ENCODE measurements at places on chromosomes 1 and 21. TPM values are rescaled to one million over a fixed set of nuclear protein-coding genes. Genes with fewer than 3 reads are reported as not detected.
A peak's percentile ranks its signal among the peaks of the same experiment; 100 is the strongest.

- no peak overlapping the region for H3K27ac ChIP-seq
- H3K27me3 ChIP-seq = no peaks in the 10 kb centered on the region
- H3K4me3 ChIP-seq = no peak overlapping the region
Observed at GRCh38 chr1:59375321-59376220, 78.7 kb downstream of the FGGY start.

DNA sequence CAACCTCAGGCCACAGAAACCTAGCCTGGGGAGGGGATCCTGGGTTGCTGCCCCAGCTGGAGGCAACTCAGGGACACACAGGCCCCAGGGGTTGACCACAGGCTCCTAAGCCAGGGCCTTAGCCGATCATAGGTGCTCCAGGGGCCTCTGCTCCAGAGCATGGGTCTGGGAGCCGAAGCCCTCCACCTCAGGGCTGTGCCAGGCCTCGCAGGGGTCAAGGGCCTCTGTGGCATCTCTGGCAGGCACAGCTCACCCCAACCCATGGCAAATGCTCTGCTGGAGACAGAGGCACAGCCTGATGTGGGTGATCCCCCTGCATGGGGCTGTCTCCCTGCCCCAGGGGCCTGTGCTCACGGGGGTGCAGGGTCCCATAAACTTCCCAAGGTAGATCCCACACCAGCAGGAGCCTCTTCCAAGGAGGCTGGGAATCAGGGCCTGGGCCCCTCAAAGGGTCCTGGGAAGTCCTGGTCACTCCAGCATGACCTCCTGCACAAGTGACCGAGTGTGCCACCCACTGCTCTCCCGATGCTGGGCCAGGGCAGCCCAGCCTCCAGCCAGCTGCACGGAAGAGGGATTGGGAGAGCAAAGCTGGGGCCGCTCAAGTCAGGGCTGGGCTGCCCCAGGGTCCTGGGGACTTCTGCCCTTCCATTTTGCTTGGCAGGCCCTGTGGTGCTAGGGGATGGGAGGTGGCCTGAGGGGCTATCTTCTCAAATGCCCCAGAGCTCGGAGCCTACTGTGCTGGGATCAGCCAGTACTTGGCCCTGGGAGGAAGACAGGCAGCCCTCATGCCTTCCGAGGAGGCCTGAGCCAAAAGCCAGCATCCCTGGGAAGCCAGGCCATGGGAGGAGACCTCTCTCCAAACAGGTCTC is 22.2 kb upstream of the PRSS38 start:
- no peaks in the 10 kb centered on the region for H3K36me3 ChIP-seq
- no peak overlapping the region for H3K4me3 ChIP-seq
- no peak for DNase-seq
- H3K27me3 ChIP-seq = no peaks in the 10 kb centered on the region
- H3K27ac ChIP-seq = no peak overlapping the region
- H3K4me1 ChIP-seq = peaks cover 17% of the 10 kb centered on the region

The IGSF5 gene
- not detected for total RNA-seq

GRCh38 chr1:39090757-39091380 is 64.7 kb downstream of the NDUFS5 start:
- H3K4me3 ChIP-seq = no peak overlapping the region
- no peak overlapping the region for H3K27ac ChIP-seq
- H3K4me1 ChIP-seq = peaks cover 18% of the 10 kb centered on the region
- no peaks in the 10 kb centered on the region for H3K36me3 ChIP-seq
- DNase-seq = no peak

- no peak overlapping the region for H3K4me3 ChIP-seq
- DNase-seq = no peak
- H3K27me3 ChIP-seq = no peaks in the 10 kb centered on the region
- H3K4me1 ChIP-seq = peaks cover 54% of the 10 kb centered on the region
- no peaks in the 10 kb centered on the region for H3K36me3 ChIP-seq
Observed at GRCh38 chr1:8966606-8967005, 20.9 kb downstream of the CA6 start.

DNA sequence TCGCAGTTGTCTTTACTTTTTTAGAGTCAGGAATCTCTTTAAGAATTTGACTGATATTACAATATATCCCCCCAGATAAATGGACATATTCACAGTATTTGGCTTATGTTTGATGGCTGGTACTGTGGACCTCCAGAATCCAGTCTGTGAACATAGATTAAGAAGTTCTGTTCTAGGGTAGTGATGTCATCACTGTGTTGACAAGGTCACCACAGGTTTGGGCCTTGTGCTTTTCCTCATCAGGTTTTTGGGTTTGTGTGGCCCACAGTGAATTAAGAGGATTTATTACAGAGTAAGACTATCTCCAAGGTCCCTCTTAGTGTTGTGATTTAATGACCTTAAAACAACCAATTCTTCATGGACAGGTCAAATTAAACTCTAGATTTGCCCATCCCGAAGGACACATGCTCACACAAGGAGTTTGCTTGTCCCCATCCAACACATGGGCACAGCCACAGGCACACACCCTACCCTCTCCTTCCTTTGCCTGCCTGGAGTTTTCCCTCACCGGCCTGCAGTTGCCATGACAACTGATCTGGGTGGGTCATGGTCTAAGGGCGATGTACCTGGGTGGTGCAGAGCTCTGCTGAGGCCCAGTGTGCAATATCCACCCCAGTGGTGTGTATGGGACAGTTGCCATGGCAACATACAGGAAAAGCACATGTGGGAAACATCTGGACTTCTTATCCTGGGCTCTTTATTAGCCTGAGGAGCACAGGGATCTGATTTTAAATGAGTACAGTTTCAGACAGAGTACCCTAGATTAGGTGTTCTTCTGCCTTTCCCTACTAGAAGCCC is 98.6 kb downstream of the NAV1 start:
- no peaks in the 10 kb centered on the region for H3K27me3 ChIP-seq
- no peak overlapping the region for H3K4me3 ChIP-seq
- DNase-seq = no peak
- no peaks in the 10 kb centered on the region for H3K36me3 ChIP-seq

DNA sequence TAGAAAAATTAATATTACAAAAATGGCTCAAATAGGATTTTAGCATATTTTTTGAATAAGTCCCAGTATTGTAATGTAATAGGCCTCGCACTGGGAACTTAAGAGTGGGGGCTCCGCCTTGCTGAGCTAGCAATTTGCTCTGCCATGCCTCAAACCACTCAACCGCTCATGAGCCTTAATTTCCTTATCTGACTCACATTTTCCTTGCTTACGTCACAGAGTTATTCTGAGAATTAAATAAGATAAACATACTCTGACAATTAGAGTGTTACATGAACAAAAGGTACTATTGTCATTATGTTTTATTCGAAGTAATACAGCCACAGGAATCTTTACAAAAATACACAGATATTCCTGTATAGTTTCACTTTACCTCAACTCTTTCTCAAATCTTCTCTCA is 108.1 kb downstream of the SLC44A5 start:
- H3K27me3 ChIP-seq = no peaks in the 10 kb centered on the region
- no peak overlapping the region for H3K27ac ChIP-seq
- H3K4me3 ChIP-seq = no peak overlapping the region

- H3K36me3 ChIP-seq = no peaks in the 10 kb centered on the region
- no peak overlapping the region for H3K27ac ChIP-seq
- no peaks in the 10 kb centered on the region for H3K27me3 ChIP-seq
- H3K4me3 ChIP-seq = no peak overlapping the region
- peak; percentile 43 for DNase-seq
- H3K4me1 ChIP-seq = peaks cover 45% of the 10 kb centered on the region
Observed at GRCh38 chr1:181160998-181161870, 72.7 kb downstream of the IER5 start.

- H3K4me3 ChIP-seq = no peak overlapping the region
- H3K4me1 ChIP-seq = peaks cover 10% of the 10 kb centered on the region
- H3K27ac ChIP-seq = no peak overlapping the region
- H3K27me3 ChIP-seq = peaks cover 22% of the 10 kb centered on the region
Observed at GRCh38 chr1:201543871-201544642, 5.1 kb downstream of the NAV1 start.

The GSTM5 gene
- 0.20 TPM for total RNA-seq

DNA sequence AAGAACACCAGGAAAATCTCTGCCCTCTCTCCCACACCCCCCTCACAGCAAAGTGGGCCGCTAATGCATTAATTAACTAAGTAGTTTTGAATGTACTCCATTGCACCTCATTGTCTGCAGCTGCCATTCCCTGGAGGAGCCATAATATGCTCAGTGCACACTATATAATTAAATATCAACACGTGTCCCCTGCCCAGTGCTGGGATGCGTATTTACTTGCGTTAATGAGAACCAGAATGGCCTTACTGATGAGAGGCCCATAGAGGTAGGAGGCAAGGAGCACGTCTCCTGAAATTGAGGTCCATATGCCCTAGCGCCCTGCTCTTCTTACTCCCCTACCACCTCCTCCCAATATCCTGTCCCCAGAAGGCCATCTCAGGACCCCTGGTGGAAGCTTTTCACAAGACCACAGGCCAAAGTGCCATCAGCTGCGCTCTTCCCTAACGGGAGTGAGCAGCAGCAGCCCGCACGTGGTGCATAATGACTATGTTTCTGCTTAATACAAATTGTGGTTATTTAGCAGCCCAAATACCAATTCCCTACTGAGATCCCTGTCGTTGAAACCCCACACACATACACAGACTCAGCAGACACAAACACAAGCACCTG is 76.8 kb downstream of the PLXNA2 start:
- H3K36me3 ChIP-seq = no peaks in the 10 kb centered on the region
- H3K27me3 ChIP-seq = peaks cover 10% of the 10 kb centered on the region
- no peak overlapping the region for H3K4me3 ChIP-seq
- no peaks in the 10 kb centered on the region for H3K4me1 ChIP-seq
- H3K27ac ChIP-seq = no peak overlapping the region

DNA sequence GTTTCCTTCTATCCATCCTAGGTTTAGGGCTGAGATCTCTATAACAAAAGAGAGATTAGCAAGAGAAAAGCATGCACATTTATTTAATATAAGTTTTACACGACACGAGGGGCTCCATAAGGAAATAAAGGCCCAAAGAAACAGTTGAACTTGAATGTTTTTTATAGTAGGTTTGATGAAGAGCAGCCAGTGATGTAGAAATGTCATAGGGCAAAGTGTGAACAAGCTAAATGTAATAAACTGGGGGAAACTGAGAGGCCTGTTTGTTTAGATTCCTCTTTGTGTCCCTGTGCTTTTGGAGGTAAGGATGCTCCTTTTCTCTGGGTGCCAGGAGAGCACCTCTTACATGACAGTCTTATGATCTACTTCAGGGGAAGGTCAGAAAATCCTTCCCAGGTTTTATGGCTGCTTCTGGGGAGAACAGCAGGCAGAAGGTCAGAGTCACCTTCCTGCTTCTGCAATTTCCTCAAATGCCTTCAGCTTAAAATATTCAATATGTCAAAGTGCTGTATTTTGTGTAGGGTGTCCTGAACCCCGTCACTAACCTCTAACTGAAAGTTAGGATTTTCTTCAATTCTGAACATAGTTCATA is 9.5 kb upstream of the HORMAD1 start:
- no peak overlapping the region for H3K4me3 ChIP-seq
- no peak for DNase-seq
- H3K27me3 ChIP-seq = no peaks in the 10 kb centered on the region
- peaks cover 31% of the 10 kb centered on the region for H3K36me3 ChIP-seq
- H3K4me1 ChIP-seq = no peaks in the 10 kb centered on the region

DNA sequence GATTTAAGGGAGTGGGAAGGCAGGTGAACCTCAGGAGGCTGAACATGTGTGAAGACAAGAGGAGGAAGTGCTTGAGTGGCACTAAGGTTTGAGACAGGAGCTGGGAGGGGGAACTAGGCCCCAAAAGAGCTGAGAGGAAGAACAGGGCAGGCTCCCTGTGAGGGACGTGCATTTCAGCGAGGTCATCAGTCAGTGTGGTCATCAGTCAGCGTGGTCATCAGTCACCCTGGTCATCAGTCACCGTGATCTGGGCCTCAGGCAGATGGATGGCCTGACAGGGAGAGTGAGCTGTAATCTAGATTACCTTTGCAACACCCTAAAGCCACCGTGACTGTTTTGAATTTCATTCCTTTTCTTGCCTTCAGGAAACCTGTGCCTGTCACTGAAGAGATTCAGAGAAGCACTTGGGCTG is 29.1 kb downstream of the VTCN1 start:
- H3K4me3 ChIP-seq = no peak overlapping the region
- no peak for DNase-seq
- no peaks in the 10 kb centered on the region for H3K27me3 ChIP-seq
- H3K27ac ChIP-seq = no peak overlapping the region
- no peaks in the 10 kb centered on the region for H3K36me3 ChIP-seq
- H3K4me1 ChIP-seq = no peaks in the 10 kb centered on the region

DNA sequence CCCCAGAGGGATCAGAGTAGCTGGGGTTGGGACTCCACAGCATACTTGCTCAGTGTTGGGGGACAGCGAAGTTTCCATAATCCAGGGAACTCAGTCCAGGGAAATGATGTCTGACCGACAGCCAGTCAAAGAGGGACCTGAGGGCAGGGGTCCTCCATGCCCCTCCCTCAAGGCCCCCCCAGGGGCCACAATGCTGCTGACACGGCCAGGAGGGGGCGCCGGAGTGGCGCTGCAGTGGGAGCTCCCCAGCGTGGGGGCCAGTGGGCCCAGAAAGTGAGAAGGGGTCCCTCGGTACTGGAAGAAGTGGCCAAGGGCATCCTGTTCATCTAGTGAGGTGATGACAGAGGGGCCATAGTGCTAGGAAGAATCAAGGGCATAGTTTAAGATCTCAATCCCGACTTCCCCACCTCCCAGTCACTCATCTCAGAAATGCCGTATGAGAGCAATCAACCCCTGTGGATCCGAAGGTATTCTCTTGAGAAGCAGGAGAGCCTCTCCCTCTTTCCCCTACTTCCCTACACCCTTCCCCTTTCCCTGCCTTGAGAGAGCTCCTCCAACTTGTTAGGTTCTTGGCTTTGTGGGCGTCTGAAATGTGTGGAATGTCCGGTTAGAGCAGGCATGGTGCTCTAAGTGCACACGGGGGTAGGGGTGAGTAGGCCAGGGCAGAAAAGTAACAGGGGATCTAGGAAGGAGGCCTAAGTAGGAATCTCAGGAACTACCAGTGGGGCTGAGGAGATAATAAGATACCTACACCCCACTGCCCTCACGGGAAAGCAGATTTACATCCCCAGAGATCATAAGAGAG is 4.1 kb downstream of the NUDT17 start:
- DNase-seq = no peak
- H3K4me3 ChIP-seq = no peak overlapping the region
- peaks cover 19% of the 10 kb centered on the region for H3K4me1 ChIP-seq
- H3K27me3 ChIP-seq = no peaks in the 10 kb centered on the region

Measured in CD4-positive, alpha-beta T cell (primary cell).